NCI-H187 (cell line): ENCODE measurements at places on chromosomes 2 and 18.
A peak's percentile ranks its signal among the peaks of the same experiment; 100 is the strongest.

- DNase-seq, result no peak
Observed at GRCh38 chr2:148237911-148238310, 217.0 kb downstream of the MBD5 start.

GRCh38 chr2:125398738-125399524 is 1257.0 kb upstream of the GYPC start:
- no peak for DNase-seq

- no peak for DNase-seq
Observed at GRCh38 chr2:67571785-67572718, 174.9 kb downstream of the ETAA1 start.

DNA sequence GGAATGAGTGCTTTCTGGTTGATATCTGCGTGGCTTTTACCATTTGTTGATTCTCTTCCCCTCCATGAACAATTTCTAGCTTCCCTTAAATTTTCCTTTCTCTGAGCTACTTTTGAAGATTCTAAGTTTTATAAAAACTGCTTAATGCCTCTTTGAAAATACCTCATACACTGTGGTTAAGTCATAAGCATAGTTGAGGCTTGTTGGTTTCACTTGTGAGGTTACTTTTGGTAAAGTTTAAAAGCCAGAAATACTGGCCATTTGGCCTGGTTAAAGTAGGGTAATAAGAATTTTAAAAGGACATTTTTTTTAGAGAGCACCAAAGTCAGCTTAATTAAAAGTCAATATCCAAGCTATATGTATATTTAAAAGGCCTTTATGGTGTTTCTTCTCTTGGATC is 21.3 kb upstream of the CAPN13 start:
- no peak for DNase-seq

DNA sequence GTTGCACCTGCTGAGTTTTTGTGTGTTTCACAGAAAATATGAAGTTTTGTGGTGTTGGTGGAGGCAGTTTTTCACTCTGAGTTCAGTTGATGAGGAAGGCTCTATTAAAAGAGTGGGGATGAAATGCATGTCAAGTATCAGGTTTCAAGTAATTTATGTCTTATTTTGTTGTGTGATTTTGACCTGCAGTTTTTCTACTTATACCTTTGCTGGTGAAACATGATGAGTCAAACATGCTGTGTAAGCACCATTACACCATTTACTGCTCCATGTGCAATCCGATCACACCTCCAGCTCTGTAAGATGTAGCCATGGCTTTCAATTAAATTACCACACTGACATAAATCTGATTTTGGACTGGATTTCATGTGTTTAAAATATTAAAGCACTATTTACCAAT is 174.5 kb upstream of the ZEB2 start:
- no peak for DNase-seq

GRCh38 chr18:35155398-35156117 is 85.3 kb upstream of the ZNF397 start:
- DNase-seq, result no peak

DNA sequence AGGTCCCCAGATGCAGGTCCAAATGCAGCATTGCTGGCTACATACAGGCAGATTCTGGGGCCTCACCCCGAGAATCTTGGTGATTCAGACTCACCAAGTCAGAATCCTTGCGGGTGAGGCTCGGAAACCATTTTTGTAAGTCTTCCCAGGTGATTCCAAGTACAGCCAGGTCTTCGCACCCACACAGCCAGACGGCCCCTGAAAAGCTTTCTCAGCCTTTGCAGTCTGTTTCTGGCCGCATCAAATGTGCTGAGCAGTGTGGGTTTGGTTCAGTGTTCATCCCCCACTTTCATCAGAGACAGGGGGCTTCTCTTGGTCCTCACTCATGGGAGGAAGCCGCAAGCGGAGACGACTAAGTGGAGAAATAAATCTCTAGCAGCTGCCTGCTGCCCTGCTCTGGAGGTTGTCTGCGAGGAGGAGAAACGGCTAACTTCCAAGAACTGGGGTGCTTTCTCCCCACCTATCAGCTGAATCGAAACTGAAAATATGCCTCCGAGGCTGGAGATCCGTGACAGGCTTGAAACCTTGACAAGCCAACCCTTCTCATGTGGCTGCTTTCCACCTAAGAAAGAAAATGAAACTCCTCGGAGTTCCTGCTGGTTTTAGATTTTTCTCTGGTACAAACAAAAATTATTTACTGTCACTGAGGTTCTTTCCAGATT is 8.9 kb upstream of the TMEM185B start:
- no peak for DNase-seq

DNA sequence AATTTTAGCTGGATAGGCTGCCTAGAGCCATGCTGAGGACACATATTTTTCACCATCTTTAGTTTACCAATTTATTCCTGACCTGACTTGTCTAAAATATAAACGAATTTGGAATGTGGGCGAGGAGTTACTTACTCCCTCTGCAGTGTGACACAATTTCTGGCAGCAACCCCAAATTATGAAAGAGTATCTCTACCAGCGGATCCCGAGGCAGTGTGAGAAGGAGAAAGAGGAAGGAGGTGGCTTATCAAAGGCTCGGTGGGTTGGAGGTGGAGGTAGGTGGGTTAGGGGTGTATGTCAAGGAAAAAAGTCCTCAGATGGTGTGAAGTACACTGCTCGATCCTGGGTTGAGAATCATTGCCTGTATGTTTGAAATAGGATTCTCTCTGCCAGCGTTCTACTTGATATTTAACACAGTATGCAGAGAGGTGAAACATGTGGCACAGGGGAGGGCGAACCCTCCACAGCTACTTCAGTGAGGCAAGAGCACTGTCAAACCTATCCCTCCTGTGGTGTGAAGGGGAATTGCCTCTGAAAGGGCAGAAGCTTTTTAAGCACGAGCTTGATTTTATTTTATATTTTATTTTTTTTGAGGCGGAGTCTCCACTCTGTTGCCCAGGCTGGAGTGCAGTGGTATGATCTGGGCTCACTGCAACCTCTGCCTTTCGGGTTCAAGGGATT is 76.0 kb downstream of the RFTN2 start:
- no peak for DNase-seq

DNA sequence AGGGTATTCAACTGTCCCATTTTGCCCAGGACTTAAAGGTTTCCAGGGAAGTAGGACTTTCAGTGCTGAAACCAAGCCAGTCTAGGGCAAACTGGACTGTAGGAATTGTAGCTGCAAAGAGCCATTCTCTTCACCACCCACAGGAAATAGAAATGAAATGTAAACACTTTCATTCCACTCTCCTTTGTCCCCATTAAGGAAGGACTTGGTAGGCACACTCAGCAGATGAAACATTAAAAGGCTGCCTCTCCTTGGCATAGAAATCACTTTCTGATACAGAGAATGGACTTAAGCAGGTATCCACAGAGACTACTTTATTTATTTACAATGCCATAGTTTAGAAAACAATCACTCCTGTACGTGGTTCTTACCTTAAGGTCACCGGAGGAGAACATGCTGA is 102.9 kb upstream of the CCDC195 start:
- no peak for DNase-seq

- DNase-seq, result no peak
Observed at GRCh38 chr2:15045054-15045453, 412.5 kb downstream of the LRATD1 start.

- no peak for DNase-seq
Observed at GRCh38 chr2:96114546-96114902, 1.8 kb downstream of the ADRA2B start.

- no peak for DNase-seq
Observed at GRCh38 chr2:188916736-188917135, 57.4 kb upstream of the COL3A1 start.

DNA sequence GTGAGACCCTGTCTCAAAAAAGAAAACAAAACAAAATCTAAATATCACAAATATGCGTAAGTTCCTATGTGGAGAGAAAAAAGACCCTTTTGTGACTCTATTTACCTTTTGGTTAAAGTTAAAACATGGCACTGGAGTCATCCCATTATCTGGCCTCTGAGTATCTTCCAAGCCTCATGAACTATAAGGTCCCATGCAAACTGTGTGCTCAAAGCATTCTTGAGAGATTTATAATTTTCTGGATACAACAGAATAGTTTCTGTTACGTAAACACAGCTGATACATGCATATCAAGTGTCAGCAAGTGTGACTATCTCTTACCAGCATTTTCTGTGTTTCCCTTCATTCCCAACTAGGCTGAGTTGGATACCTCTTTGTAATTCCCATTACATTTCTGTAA is 8.8 kb upstream of the NOSTRIN start:
- no peak for DNase-seq

DNA sequence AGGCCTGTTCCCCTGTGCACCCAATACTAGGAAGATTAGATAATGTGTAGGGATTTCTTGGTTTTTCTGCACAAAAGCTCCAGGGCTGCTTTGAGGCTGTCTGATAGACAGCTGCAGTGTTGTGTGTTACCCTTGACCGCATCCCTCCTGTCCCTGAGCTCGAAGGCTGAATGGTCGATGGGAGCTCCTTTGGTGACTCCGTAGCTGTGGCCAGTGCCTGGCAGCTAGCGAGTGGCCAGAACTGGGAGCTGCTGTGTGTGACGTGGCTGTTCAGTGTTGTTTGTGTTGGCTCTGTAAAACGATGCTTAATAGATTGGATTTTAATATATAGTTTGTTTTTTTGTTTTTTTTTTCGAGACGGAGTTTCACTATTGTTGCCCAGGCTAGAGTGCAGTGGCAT is 170.0 kb downstream of the AGAP1 start:
- no peak for DNase-seq

GRCh38 chr2:240891492-240892340 is 4.2 kb downstream of the MAB21L4 start:
- no peak for DNase-seq

GRCh38 chr2:45778720-45779171 is 127.3 kb downstream of the PRKCE start:
- DNase-seq, result peak; percentile 44
